CD8-positive, alpha-beta memory T cell (primary cell): ENCODE measurements at places on chromosomes 11 and 22. TPM values are rescaled to one million over a fixed set of nuclear protein-coding genes. Genes with fewer than 3 reads are reported as not detected.

Gene PDGFB
- 2.3 TPM for total RNA-seq

DNA sequence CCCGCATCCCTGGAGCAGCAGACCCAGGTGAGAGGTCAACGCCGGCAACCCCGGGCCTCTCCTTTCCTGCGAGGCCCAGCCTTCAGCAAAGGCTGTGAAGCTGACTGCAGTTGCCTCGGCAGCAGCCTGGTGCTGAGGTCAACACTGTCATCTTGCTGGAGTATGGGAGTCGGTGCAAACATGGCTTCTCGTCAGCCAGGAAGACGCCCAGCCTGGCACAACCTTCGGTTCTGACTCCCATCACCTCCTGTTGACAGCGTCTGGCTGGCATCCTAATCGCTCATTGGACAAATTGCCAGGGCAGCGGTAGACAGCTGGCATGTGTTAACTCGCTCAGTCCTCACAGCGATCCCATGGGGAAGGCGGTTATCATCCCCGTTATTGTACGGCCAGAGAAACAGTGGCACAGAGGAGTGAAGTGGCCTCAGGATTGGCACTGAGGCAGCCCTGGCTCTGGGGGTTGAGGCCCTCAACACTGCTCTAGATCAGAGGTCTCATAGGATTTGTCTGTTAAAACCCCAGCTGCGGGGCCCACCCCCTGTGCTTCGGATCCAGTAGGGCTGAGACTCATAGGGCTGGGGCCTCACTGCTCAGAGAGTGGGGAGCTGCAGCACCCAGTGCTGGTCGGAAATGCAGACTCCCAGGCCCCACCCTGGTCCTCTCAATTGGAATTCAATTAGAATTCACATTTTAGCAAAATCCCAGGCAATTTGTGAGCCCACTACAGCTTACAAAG, 39.3 kb upstream of the TP53I11 start:
- no peak for DNase-seq

GRCh38 chr11:44915004-44915403, 35.7 kb downstream of the TP53I11 start:
- DNase-seq, result no peak

DNA sequence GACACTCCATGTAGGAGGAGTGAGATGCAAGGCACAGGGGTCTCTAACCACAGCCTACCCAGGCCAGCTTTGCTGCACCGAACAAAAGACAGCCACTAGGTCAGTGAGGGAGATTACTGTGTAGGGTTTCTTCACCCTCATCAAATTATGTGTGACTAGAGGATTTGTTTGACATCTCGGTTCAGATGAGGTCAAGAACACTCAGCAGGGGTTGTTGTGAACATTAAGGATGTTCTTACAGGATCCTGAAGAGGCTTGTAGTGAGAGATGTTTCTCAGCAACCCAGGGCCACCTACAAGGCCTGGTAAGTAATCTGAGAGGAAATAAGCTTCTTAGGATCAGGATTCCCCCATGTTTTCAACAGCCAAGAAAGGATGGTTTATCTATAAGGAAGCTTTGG, 202.1 kb downstream of the NXPE2 start:
- no peak for DNase-seq
